A673 (cell line): ENCODE measurements at places on chromosomes 7 and 10. TPM values are rescaled to one million over a fixed set of nuclear protein-coding genes. Genes with fewer than 3 reads are reported as not detected.

DNA sequence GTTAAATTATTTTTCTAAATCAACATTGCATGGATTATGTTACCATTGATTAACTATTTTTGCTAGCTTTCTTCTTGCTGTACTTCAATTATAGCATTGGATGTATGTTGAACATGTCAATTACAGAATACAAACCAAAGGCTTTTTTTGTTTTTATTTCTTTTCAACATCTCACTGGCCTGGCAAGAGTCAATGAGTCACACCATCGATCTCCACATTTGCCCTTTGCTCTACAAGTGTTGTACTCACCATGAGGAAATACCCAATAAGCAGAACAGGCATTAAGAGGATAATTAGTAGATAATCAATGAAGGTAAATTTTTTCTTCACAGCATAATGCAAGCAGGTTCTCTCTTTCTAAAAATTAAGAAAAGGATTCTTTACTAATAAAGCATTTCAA, 23.3 kb downstream of the ANKRD22 start:
- no peak overlapping the region for H3K27ac ChIP-seq
- no peaks in the 10 kb centered on the region for H3K27me3 ChIP-seq
- H3K36me3 ChIP-seq: no peaks in the 10 kb centered on the region
- H3K4me3 ChIP-seq: no peak overlapping the region
- no peaks in the 10 kb centered on the region for H3K4me1 ChIP-seq
- DNase-seq: no peak

- DNase-seq: no peak
- no peaks in the 10 kb centered on the region for H3K36me3 ChIP-seq
- no peaks in the 10 kb centered on the region for H3K27me3 ChIP-seq
- H3K4me3 ChIP-seq: no peak overlapping the region
- no peaks in the 10 kb centered on the region for H3K4me1 ChIP-seq
Observed at GRCh38 chr10:35501923-35502322, 103.2 kb upstream of the GJD4 start.

Gene PDE1C
- not detected in 2 replicates for total RNA-seq

Gene MARVELD1
- 26.6 and 30.1 TPM in 2 replicates for total RNA-seq

DNA sequence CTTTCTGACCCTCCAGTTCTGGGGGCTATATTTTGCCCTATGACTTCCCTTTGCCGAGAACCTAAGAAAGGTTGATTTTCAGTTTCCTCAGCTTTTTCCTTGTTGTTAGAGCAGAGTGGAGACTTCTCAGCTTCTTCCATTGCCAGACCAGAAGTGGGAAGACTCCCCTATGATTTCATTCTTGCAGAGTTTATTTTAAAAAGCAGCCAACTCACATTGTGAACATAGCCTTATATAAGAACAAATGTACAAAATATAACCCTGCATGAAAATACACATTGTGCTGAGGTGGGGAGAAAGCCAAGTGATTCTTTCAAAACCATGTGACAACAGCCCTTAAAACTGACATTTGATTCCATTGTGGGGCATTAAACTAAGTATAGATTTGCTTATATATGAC, 33.8 kb upstream of the FZD8 start:
- H3K36me3 ChIP-seq: no peaks in the 10 kb centered on the region
- DNase-seq: no peak
- no peaks in the 10 kb centered on the region for H3K4me1 ChIP-seq
- no peak overlapping the region for H3K4me3 ChIP-seq
- no peaks in the 10 kb centered on the region for H3K27me3 ChIP-seq

Gene HOXA1
- total RNA-seq: not detected in 2 replicates

Gene CLDN4
- 0.11 and 0.17 TPM in 2 replicates for total RNA-seq

DNA sequence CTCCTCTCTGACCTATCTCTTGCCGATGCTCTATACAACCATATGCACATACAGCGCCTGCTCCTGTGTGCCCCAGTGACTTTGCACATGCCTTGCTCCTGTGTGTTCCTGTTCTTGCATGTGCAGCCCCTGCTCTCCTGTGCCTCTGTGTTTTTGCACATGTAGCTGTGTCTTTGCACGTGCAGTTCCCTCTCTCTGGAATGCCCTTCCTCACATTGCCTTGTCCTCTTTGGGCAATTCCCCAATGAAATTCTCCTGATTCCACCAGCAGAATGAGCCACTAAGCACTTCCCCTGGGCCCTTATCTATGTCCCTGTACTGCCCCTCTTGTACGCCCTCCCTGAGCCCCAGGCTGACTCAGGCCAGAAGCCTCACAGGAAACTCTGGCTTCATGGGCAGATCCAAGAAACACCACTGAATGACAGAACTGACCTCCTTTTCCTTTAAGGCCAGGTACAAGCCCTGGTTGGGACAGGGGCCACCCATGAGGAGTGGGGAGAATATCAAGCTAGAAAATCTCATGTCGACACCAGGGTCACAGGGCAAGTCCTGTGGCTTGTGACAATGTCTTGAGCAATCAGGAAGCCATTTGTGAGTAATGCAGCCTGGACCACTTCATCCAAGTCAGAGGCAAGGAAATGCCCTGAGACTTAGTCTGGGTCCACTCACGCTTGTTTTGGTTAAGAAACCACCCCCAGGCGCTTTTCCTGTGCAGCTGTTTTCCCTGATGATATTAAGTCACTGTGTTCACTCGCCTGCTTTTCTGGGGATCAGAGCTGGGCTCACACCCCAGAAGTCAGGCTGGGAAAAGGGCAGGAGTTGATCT, 1.9 kb upstream of the ARHGAP22 start:
- H3K27me3 ChIP-seq: peaks cover 66% of the 10 kb centered on the region
- H3K4me3 ChIP-seq: no peak overlapping the region
- no peak for DNase-seq
- H3K27ac ChIP-seq: no peak overlapping the region

Gene LRRD1
- 0.11 TPM in 1 of 2 replicates, not detected in the other for total RNA-seq

GRCh38 chr10:32461203-32461602, 15.3 kb downstream of the CCDC7 start:
- no peak overlapping the region for H3K27ac ChIP-seq
- H3K36me3 ChIP-seq: peaks cover 4% of the 10 kb centered on the region
- H3K4me3 ChIP-seq: no peak overlapping the region
- no peak for DNase-seq
- H3K27me3 ChIP-seq: no peaks in the 10 kb centered on the region

Gene SAP25
- total RNA-seq: 1.7 and 2.8 TPM in 2 replicates

Gene PRSS37
- not detected in 2 replicates for total RNA-seq

GRCh38 chr7:39429421-39429820, 136.8 kb upstream of the YAE1 start:
- H3K27ac ChIP-seq: no peak overlapping the region
- peaks cover 9% of the 10 kb centered on the region for H3K27me3 ChIP-seq
- no peaks in the 10 kb centered on the region for H3K36me3 ChIP-seq
- no peak for DNase-seq
- H3K4me3 ChIP-seq: no peak overlapping the region
- no peaks in the 10 kb centered on the region for H3K4me1 ChIP-seq

- DNase-seq: no peak
- no peak within 1 kb of the TSS for H3K27ac ChIP-seq
- H3K27me3 ChIP-seq: no peaks in the 10 kb centered on the region
- no peaks in the 10 kb centered on the region for H3K36me3 ChIP-seq
Observed at GRCh38 chr7:37683246-37684120, at the start of gene GPR141. GPR141 (plus strand) TSS chr7:37683766; CDS start chr7:37740394, 56,628 bp downstream.
